D721Med (cell line): ENCODE measurements at places on chromosomes 12 and 14.

GRCh38 chr12:109618082-109618481 lies 44.5 kb downstream of the MVK start:
- DNase-seq = no peak

DNA sequence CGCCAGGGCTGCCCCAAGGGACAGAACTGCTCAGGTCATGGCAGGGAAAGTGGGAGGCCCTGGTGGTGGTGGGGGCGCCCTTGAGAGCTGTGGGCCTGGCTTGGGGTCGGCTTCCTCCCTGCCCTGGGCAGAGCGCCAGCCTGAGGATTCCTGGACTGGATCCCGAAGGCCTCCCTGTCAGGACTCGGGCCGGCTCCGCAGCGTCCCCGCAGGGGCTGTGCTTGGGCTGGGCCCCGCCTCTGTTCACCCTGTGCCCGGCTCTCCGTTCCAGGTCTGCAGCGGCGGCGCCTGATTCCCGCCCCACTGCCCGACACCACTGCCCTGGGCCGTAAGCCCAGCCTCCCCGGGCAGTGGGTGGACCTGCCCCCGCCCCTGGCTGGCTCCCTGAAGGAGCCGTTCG lies 39.9 kb downstream of the KIF26A start:
- DNase-seq = no peak

- DNase-seq = no peak
Observed at GRCh38 chr12:123118497-123118896, 32.4 kb downstream of the PITPNM2 start.

DNA sequence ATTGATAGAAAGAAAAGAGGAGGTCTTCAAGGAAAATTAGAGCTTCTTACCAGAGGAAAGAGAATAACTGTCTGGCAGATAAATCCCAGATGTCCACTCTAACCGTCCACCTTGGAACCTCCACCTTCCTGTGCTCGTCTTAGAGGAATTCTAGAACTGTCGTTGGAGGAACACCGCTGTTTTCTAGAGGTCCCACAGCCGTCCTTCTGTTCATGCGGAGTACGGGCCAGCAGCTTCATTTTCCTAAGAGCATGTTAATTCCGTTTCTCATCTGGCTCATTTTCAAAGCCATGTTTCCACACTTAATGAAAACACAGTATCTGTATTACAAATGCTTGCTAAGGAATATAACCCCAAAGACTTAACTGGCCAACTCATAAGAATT lies 107.9 kb upstream of the ESRRB start:
- no peak for DNase-seq

- DNase-seq = no peak
Observed at GRCh38 chr12:102120886-102121285, 903 bp downstream of the PARPBP start.

DNA sequence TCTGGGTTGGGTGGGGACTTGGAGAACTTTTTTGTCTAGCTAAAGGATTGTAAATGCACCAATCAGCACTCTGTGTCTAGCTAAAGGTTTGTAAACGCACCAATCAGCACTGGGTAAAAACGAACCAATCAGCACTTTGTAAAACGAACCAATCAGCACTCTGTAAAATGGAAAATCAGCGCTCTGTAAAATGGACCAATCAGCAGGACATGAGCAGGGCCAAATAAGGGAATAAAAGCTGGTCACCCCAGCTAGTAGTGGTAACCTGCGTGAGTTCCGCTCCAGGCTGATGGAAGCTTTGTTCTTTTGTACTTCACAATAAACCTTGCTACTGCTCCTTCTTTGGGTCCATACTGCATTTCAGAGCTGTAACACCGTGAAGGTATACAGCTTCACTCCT lies 1.7 kb upstream of the ACOT2 start:
- DNase-seq = no peak

DNA sequence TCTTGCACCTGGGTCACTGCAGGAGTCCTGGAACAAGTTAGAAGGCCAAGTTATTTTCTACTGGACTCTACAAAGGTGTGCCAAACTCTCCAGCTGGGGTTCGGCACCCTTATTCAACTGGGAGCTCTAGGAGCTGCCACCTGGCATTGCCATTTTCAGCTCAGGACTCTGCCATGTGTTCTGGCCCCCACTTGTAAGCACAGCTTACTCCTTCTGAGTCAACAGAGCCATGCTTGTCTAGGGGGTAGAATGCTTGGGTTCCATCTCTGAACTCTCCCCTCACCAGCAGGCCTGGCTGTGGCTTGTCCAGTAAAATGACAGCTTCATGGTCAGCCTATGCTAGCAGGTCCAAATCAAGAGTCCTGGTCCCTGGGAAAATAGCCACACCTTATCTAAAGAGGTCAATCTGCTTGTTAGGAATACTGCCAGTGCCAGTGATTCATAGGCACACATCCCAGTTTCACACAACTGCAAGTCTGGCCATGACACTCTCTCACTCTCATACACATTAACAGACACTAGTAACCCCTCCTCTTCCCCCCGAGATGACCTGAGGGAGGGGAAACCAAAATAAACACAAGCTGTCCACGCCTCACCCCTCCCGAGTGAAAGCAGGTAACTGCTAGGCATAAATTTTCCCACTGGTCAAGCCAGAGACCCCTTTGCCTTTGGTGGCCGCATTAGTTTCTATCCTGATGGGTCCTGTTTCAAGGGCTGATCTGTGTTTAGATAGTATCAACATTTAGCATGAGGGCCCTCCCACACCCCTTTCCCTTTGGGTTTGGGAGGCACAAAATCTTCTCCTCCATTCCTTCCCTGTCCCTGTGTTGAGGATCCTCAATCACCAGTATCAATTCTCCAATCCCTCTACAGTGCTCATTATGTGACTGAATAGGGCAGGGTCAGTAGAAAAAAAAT lies 182.3 kb upstream of the GZMB start:
- no peak for DNase-seq

DNA sequence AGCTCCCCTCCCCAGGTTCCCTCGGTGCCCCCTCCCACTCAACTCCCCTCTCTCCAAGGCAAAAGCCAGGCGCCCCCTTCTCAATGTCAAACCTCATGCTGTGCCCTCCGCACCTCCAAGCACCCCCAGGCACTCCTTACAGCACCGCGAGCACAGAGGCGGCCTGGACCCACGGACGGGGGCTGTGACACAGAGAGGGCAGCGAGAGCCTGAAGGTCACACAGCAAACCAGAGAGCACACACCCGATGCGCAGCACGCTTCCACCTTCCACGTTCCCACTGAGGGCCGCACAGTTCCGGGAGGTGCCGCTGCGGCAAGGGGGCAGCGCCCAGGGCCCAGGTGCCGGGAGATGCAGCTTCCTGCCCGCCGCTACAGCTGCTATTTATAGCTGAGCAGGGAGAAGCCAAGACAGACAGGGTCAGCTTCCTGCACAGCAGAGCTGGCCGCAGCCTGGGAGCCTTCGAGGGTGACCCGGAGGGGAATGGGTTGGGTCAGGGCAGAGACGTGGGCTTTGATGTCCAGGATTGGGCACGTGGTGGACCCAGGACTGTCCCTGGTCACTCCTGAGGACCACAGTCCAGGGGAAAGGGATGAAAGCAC lies 12.9 kb downstream of the NCOR2 start:
- no peak for DNase-seq

GRCh38 chr14:103915616-103916015 lies 12.6 kb upstream of the TDRD9 start:
- no peak for DNase-seq

- DNase-seq = no peak
Observed at GRCh38 chr14:22666203-22666893, 22.2 kb upstream of the OR6J1 start.

- DNase-seq = no peak
Observed at GRCh38 chr14:61372842-61373555, 51.6 kb downstream of the PRKCH start.

DNA sequence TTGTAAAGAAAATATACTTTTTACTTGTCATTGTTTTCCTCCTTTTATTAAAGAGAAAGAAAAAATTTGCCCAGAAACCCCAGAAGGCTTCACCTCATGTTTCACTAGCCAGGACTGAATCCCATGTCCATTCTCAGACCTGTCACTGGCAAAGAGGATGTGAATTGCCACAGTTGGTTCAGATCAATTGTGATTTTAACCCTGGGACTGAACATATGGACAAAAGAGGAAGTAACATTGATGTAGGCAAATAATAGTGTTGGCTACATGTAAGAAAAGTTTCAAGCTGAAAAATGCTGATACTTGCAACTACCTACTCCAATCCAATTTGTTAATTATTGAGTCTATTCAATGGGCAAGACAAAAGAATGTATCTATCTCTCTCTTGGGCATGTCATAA lies 8.6 kb upstream of the CCDC196 start:
- DNase-seq = no peak

GRCh38 chr12:8045952-8046944 lies 13.7 kb downstream of the FOXJ2 start:
- peak; percentile 74 for DNase-seq

DNA sequence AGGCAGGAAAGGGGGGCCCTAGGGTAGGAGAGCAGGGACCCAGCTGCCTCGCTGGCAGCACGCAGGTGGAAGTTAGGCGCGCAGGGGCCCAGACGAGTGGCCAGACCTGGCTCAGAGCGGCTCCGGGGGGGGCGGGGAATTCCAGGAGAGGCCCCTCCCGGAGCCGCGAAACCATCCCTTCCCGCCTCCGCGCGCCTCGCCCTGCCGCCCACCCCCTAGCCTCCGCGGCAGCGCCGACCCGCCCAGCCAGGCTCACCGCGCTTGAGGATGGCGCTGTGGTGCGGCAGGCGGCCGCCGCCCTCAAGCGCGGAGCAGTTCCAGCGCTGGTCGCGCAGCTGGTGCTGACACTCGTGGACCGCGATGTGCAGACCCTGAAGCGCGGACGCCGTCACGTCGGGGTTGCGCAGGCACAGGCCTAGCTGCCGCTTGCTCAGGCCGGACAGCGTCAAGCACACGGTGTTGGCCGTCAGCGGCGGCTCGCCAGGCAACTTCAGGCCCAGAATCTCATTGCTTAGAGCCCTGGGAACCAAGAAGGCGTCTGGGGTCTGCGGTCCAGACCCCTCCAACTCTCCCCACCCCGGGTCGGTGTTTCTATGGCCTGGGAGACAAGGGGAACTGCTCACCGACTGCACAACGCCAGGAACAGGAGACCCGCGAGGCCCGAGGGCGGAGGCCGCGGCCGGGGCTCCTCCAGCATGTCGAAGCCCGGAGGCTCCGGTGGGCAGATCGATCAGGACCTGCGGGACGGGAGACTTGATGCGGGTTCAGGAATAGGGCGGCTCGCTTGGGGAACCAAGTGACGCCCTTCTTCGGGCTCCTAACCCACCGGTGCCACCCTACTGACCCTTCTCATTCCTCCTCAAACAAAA lies 1.5 kb downstream of the WNT10B start:
- DNase-seq = no peak

- DNase-seq = no peak
Observed at GRCh38 chr14:99892406-99892805, 99.2 kb downstream of the EML1 start.

GRCh38 chr12:3725388-3726115 lies 27.4 kb downstream of the CRACR2A start:
- no peak for DNase-seq

- no peak for DNase-seq
Observed at GRCh38 chr14:99479160-99479905, 1.3 kb downstream of the SETD3 start.

GRCh38 chr12:51798501-51798900 lies 50.0 kb downstream of the FIGNL2 start:
- DNase-seq = no peak

DNA sequence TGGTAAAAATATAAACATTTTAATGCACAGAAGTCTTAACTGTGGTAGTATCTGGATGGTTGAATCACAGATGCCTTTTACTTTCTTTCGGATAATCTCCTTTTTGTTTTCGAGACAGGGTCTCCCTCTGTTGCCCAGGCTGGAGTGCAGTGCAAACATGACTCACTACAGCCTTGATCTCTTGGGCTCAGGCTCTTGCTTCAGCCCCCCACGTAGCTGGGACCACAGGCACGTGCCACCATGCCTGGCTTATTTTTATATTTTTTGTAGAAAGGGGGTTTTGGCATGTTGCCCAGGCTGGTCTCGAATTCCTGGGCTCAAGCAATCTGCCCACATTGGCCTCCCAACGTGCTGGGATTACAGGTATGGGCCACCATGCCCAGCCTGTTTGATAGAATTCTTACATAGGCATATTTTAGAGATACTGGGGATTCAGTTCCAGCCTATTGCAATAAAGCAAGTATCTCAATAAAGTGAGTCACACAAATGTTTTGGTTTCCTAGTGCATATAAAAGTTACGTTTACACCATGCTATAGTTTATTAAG lies 99.2 kb downstream of the SNAPC1 start:
- no peak for DNase-seq

GRCh38 chr14:62558451-62558850 lies 486.8 kb downstream of the KCNH5 start:
- DNase-seq = no peak

DNA sequence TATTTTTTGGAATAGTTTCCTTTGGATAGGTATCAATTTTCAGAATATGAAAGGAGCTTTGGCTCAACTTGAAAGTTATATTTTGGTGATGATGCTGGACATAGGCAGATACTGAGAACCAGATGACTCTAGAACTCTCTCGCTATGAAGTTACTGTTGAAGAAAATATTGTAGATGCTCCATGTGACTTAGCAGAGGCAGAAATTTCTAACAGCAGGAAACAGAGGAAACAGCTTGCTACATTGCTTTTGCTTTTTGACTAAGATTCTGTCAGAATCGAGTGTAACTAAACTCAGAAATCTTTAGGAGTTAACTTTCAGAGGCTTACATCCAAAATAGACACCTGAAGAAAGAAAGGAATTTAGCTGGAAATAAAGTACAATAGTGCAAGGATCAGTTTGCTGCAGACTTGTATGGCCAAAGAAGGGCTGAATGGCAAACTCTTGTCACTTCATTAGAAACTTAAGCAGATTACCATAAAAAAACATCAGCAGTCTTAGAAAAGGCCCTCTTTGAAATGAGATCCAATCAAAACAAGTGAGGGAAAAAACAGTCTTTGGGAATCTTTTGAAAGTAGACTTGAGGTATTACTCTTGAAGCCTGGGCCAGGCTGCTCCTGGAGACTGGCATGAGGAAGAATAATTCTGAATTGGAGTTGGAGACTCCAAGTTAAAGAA lies 911.8 kb downstream of the FSCB start:
- DNase-seq = no peak

- no peak for DNase-seq
Observed at GRCh38 chr12:76259660-76260389, 88.4 kb downstream of the BBS10 start.

- DNase-seq = no peak
Observed at GRCh38 chr12:111444925-111445725, 39.4 kb downstream of the SH2B3 start.

DNA sequence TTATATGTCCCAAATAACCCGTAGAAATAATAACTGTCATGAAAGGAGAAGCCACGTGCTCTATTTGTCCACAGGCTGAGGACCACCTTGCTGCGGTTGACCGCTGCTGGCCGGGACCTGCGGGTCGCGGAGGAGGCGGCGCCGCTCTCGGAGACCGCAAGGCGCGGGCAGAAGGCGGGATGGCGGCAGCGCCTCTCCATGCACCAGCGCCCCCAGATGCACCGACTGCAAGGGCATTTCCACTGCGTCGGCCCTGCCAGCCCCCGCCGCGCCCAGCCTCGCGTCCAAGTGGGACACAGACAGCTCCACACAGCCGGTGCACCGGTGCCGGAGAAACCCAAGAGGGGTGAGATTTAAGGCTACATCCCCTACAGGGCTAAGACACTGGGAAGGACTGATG lies 21.0 kb downstream of the RPGRIP1 start:
- DNase-seq = no peak

GRCh38 chr12:65803251-65803650 lies 21.0 kb upstream of the HMGA2 start:
- no peak for DNase-seq
